Right lobe of liver (tissue), 6 donors: ENCODE measurements at places on chromosomes 16 and 17. TPM values are rescaled to one million over a fixed set of nuclear protein-coding genes. Genes with fewer than 3 reads are reported as not detected.

INCA1 gene
- total RNA-seq: 0.91 TPM

SLC35B1 gene
- total RNA-seq: 31.7 TPM

PPL gene
- total RNA-seq: 6.9 TPM

IGF2BP1 gene
- not detected for total RNA-seq

ADAMTS18 gene
- not detected for total RNA-seq

SLC2A4 gene
- total RNA-seq: 1.4 TPM

GRCh38 chr16:82953517-82953916 is 326.7 kb downstream of the CDH13 start:
- H3K36me3 ChIP-seq: no peaks in the 10 kb centered on the region
- H3K4me1 ChIP-seq: no peaks in the 10 kb centered on the region
- H3K27ac ChIP-seq: no peak overlapping the region
- no peaks in the 10 kb centered on the region for H3K27me3 ChIP-seq
- no peak for DNase-seq
- no peak overlapping the region for H3K4me3 ChIP-seq

- no peaks in the 10 kb centered on the region for H3K36me3 ChIP-seq
- no peak for DNase-seq
- no peaks in the 10 kb centered on the region for H3K27me3 ChIP-seq
- no peak overlapping the region for H3K27ac ChIP-seq
Observed at GRCh38 chr17:2043785-2044184, 2.0 kb downstream of the OVCA2 start.

GRCh38 chr16:28189245-28189644 is 22.5 kb downstream of the XPO6 start:
- DNase-seq: peak; percentile 32
- no peaks in the 10 kb centered on the region for H3K4me1 ChIP-seq
- no peaks in the 10 kb centered on the region for H3K27me3 ChIP-seq
- H3K27ac ChIP-seq: no peak overlapping the region
- H3K4me3 ChIP-seq: no peak overlapping the region

DNA sequence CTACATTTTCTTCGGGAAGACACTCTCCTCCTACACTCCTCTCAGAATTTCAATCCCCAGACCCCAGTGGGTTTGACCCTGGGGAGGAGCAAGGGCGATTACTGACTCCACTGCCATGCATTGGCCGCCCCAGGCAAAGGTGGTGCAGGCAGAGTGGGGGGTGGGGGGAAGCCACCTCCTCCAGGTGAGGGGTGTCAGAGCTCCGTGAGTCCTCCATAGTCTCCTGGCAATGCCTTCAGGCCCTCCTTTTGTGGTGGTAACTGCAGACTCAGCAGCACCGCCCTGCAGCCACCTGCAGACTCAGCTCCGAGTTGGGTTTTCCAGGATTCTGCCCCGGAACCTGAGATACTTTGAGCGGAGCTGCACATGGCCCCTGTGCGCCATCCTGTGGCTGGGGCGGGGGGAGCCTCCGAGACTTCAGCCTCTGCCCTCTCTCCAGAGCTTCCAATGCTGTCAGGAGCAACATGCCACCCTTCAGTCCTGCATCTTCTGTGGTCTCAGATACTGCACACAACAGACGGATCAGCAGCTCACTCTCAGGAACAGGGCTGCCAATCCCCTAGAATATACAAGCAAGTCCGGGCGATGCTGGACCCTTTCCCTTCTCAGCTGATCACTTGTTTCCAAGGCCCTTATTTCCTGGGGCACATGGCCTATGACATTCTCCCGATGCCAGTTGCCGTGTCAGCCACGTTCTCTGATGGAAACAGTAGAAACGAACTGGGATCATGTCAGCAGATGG is 2.4 kb upstream of the SLC47A2 start:
- no peaks in the 10 kb centered on the region for H3K36me3 ChIP-seq
- no peaks in the 10 kb centered on the region for H3K27me3 ChIP-seq
- H3K4me3 ChIP-seq: no peak overlapping the region
- no peaks in the 10 kb centered on the region for H3K4me1 ChIP-seq
- no peak overlapping the region for H3K27ac ChIP-seq
- peak; percentile 50 for DNase-seq

GRCh38 chr17:5883775-5884665 is 186.2 kb upstream of the WSCD1 start:
- no peaks in the 10 kb centered on the region for H3K4me1 ChIP-seq
- no peak for DNase-seq
- no peaks in the 10 kb centered on the region for H3K27me3 ChIP-seq
- no peak overlapping the region for H3K27ac ChIP-seq

DNA sequence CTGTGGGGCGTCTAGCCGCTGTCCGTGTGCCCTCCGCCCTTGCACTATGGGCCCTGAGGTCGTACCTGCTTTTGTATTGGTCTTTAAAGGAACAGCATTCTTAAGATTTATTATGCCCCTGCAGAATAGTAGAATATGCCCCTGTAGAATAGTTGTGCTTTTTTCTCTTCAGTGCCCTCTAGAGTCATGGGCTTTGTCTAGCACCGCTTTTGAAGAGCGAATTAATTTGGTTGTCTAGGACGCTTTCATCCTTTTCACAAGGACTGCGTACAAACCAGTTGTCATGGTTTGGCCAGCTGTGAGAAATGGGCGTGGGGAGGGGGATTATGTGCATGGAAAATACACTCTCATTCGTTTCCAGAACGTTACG is 621 bp downstream of the CEP95 start:
- H3K36me3 ChIP-seq: peaks cover 16% of the 10 kb centered on the region
- H3K27me3 ChIP-seq: no peaks in the 10 kb centered on the region
- peak overlapping the region; percentile 87 for H3K4me3 ChIP-seq
- DNase-seq: no peak
- H3K27ac ChIP-seq: peak overlapping the region; percentile 99
- H3K4me1 ChIP-seq: peaks cover 16% of the 10 kb centered on the region

GRCh38 chr17:58521680-58522079 is 7.2 kb upstream of the MTMR4 start:
- no peaks in the 10 kb centered on the region for H3K27me3 ChIP-seq
- peaks cover 29% of the 10 kb centered on the region for H3K4me1 ChIP-seq
- no peak overlapping the region for H3K4me3 ChIP-seq
- DNase-seq: no peak
- H3K27ac ChIP-seq: no peak overlapping the region
- H3K36me3 ChIP-seq: no peaks in the 10 kb centered on the region

GRCh38 chr16:75288596-75289120 is 37.2 kb upstream of the BCAR1 start:
- no peak overlapping the region for H3K27ac ChIP-seq
- no peak overlapping the region for H3K4me3 ChIP-seq
- H3K36me3 ChIP-seq: no peaks in the 10 kb centered on the region
- DNase-seq: no peak
- no peaks in the 10 kb centered on the region for H3K27me3 ChIP-seq
- no peaks in the 10 kb centered on the region for H3K4me1 ChIP-seq

DNA sequence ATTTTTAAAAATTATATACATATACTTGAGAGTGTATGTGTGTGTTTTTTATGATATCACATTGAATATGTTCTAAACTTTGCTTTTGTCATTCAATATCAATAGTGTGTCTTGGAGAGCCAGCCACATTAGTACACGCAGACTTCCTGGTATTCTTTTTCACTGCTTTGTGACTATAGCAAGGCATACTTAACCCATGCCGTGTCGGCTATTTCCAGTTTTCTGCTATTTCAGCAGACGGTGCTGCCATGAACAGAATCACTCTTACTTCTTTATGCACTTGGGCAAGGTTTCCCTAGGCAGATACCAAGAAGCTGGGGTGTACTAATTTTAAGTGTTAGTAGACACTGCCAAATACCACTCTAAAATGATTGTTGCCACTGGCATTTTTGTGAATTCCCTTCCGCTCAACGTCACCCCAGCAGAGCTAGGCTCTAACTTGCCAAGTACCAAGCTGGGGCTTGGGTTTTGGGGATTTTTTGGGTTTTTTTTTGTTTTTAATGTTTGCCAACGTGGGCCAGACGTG is 134.9 kb downstream of the SOCS1 start:
- H3K27me3 ChIP-seq: no peaks in the 10 kb centered on the region
- H3K4me1 ChIP-seq: no peaks in the 10 kb centered on the region
- no peak overlapping the region for H3K4me3 ChIP-seq
- no peak for DNase-seq
